AG08395 (cell line): ENCODE measurements at places on chromosomes 6 and 20.

- DNase-seq, result no peak
Measured at GRCh38 chr6:13813026-13813425, 1.3 kb downstream of the MCUR1 start.

GRCh38 chr20:5261763-5262162 is 55.0 kb downstream of the PROKR2 start:
- no peak for DNase-seq

- DNase-seq, result no peak
Measured at GRCh38 chr20:44302026-44302669, 8.9 kb downstream of the FITM2 start.

GRCh38 chr20:19903168-19903811 is 113.9 kb upstream of the NAA20 start:
- no peak for DNase-seq

GRCh38 chr6:130159956-130160355 is 62.8 kb downstream of the SAMD3 start:
- no peak for DNase-seq

DNA sequence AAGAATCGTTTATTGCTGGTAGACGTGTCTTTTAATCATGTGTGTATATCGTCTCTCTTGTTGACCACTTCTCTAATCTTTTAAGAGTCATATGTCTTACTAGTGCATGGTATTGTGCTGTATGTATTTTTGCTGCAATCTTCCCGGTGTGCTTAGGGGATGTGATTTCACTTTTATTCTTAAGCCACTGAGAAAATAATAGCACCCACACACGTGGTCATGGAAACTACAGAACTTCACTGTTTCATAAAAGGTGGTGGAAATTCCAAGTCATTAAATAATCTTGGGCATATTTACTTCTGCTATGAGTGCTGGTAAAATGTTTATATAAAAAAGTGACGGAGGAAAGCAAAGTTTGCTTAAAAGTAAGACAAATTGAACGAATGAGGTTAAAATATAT is 3.0 kb upstream of the CDYL start:
- DNase-seq, result no peak

DNA sequence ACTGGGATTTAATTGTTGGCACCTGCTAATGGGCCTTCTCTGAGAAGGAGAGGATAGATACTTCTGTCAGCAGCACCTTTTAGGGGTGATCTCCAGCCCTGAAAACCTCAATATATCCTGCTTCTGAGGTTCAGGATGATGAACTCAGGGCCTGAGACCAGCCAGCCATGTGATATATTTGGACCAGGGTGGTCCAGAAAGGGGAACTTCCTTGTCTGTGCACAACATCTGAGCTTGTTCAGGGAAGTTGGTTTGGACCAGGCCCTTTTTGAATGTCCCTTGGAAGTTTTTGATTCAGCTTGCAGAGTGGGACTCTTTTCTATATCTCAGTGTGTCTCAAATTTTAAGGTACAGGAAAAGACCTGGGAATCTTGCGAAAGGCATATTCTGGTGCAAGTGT is 85.8 kb downstream of the GFRA4 start:
- DNase-seq, result no peak

GRCh38 chr20:45088247-45088646 is 12.7 kb downstream of the KCNS1 start:
- DNase-seq, result peak; percentile 83

DNA sequence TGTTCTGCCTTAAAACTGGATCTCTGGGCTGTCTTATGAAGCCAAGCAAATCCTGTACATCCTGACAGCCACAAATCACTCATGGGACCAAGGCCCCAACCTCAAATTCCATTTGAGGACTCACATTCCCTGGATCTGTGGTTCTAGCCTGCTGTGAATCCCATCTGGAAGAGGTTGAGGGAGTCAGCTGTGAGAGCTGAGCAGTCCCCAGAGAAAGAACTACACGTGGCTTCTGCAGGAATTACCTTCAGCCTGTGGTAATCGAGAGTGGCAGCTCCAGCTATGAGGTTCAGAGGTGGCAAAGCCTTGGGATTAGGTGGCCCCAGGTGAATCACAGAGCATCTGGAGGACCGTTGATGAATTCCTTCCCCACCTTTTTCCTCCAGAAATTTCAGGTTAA is 245.2 kb downstream of the SLC24A3 start:
- no peak for DNase-seq

DNA sequence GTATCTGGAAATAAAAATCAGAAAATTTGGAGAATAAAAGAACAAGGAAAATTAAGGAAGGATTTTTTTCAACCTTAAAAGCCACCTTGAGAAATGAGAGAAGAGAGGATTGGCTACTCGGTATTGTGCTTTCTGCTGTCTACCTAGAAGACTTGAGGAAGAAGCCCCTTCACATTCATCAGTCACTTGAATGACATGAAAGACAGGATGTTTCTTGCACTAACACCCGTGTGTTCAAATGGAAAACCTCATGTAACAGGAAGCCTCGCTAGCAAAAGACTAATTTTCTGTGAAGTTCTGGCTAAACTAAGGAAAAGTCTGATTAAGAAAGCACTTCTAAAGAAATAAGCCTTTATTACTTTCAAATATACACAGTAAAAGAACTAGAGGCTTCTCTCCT is 69.9 kb downstream of the OLIG3 start:
- DNase-seq, result no peak

- no peak for DNase-seq
Measured at GRCh38 chr6:157547112-157547511, 166.1 kb downstream of the ZDHHC14 start.

DNA sequence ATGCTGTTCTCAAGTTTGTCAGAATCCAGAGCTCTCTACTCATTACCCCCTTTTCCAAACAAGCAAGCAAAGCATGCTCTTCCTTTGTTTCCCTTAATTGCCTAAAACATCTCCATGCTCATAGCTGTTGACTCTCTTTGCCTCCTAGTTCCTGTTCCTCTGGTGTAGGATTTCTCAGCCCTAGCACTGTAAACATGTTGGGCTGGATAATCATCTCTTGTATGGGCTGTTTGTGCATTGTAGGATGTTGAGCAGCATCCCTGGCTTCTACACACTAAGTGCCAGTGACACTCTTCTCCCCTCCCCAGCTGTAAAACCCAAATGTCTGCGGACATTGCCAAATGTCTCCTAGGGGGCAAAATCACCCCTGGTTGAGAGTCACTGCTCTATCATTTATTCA is 14.0 kb downstream of the PPARD start:
- no peak for DNase-seq

- no peak for DNase-seq
Measured at GRCh38 chr6:15331143-15331542, 85.3 kb downstream of the JARID2 start.

GRCh38 chr20:50004229-50004628 is 21.4 kb downstream of the SNAI1 start:
- DNase-seq, result no peak

GRCh38 chr6:158548418-158549161 is 11.3 kb upstream of the TMEM181 start:
- DNase-seq, result no peak

- no peak for DNase-seq
Measured at GRCh38 chr6:167405778-167406532, 81.1 kb downstream of the TTLL2 start.

- no peak for DNase-seq
Measured at GRCh38 chr6:35474131-35474941, 6.1 kb downstream of the RPL10A start.

DNA sequence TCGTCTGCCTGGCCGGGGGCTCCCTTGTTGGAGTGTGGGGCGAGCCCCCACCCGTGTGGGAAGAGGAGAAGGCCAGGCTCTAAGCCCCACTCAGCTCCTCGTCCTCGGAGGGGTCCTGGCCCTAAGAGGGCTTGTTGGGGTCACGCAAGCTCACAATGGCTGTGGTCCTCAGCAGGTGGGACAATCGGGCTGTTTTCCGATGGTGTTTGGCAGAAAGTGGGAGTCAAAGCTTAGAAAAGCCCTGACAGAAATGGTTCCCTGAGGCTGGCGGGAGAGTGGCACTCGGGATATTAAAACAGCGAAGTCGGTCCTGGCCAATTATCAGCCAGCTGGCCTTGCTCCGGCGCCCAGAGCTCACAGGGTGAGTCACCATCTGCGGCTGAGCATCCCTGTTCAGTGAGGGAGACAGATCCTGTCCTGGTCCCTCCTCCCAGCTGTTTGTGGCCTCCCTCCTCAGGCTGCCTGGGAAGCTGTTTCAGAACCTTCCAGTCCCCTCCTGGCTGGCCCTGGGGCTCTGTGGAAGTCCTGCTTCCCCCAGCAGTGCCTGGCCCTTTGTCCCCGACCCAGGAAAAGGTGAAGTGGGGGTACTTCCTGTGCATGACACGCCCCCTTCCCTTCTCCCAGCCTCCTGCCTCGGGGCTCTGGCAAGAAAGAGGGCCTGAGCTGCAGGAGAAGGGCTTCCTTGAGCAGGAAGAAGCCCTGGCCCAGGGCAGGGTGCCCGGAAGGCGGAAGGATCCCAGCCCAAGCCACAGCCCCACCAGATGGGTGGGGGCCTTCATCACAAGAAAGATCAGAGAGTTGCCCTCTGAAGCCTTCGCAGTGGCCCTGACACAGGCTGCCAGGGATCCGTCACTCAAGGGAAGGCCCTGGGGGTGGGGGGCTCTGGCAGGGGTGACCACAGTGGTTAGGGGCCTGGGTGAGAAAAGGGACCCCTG is 53.6 kb upstream of the BHLHE23 start:
- DNase-seq, result peak; percentile 51

DNA sequence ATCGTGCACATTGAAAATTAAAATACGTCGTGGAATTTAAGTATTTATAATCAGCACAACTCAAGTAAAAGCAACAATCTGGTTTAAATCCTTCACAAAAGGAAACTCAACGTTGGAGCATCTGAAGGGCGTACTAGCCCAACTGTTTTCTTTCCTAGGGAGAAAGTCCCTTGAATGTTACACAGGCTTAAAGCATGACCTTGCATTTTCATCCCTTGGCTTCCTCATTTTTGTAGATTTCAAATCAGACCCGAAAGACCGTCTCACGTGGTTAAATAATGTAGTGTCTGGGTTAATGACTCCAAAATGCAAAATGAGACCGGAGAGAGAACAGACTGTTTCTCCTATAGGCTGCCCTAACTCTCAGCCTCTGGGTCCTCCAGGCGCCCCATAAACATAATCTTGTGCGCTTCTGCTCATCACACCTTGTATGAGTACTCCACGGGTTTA is 249.2 kb upstream of the RREB1 start:
- no peak for DNase-seq

GRCh38 chr6:159062976-159063375 is 18.2 kb upstream of the TAGAP start:
- DNase-seq, result no peak

- DNase-seq, result no peak
Measured at GRCh38 chr6:25497383-25498040, 154.5 kb upstream of the SCGN start.

DNA sequence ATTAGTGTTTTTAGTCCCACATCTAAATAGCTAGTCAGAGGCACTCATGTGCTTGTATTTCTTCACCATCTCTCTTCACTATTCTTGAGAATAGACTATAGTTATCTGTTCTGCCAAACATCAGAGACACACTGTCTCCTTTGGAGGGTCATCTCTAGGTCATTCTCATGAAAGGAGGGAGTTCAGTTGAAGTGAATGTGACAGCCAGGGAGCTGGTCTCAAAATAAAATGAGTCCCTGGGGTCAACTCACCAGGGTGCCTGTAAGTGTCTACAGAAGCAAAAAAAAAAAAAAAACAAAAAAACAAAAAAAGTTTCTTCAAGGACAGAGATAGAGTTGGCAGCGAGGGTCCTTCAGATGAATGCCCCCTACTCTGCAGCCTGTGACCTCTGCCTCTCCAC is 171.0 kb downstream of the ID4 start:
- no peak for DNase-seq

- DNase-seq, result no peak
Measured at GRCh38 chr20:24784607-24785006, 164.5 kb upstream of the CST7 start.

- DNase-seq, result peak; percentile 57
Measured at GRCh38 chr6:150739711-150740349, 125.7 kb upstream of the MTHFD1L start.

- DNase-seq, result peak; percentile 61
Measured at GRCh38 chr6:24883618-24884017, 52.1 kb downstream of the RIPOR2 start.

GRCh38 chr6:2940010-2940850 is 31.1 kb downstream of the SERPINB6 start:
- DNase-seq, result no peak

DNA sequence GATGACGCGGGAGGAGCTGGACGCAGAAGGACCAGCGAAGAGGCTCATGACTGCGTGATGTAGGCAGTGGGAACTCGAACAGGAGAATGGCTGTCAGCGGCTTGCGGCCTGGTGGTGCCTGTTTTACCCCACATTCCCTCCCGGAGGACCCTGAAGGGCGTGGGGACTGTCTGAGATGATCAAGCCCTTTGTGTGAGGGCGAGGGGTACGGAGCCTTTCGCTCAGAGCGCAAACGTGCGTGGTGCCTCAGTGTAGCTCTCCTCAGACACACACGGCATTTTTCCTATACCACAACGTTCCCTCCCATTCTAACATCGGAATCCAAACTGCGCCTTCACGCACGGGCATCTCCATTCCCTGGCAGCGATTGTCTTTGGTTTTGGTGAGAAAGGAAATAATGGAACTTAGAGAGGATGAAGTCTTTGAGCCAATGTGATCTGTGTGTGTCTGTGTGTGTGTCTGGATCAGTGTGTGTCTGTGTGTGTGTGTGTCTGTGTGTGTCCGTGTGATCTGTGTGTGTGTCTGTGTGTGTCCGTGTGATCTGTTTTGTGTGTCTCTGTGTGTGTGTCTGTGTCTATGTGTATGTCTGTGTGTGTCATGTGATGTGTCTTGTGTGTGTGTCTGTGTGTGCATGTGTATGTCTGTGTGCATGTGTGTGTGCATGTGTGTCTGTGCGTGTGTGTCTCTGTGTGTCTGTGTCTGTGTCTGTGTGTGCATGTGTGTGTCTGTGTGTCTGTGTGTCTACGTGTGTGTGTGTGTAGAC is 5.3 kb downstream of the PTK6 start:
- no peak for DNase-seq

GRCh38 chr6:83708546-83708969 is 343 bp downstream of the SNAP91 start:
- DNase-seq, result peak; percentile 14

GRCh38 chr6:15915508-15916178 is 213.2 kb upstream of the MYLIP start:
- DNase-seq, result no peak

DNA sequence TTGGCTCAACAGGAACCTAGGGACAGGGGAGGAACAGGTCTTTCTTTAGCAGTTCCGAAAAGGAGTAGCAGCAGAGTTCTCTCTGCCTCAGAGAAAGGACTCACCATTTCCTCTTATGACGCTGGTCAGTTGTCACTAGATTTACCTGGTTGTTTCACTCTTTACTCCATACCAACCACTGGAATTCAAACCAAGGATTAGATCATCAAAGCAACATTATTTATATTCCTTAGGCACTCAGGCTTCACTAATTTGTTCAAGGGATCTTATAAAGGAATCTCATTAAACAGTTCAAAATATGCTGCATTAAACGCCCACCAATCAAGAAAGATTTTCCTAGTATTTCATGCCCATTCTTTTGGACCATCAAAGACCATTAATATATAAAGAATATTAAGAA is 1129.5 kb upstream of the MAP3K7 start:
- DNase-seq, result no peak

GRCh38 chr6:156630613-156631302 is 146.4 kb upstream of the ARID1B start:
- no peak for DNase-seq
